ENCODE measurements at places on chromosomes 12 and 14. TPM values are rescaled to one million over a fixed set of nuclear protein-coding genes. Genes with fewer than 3 reads are reported as not detected.

DNA sequence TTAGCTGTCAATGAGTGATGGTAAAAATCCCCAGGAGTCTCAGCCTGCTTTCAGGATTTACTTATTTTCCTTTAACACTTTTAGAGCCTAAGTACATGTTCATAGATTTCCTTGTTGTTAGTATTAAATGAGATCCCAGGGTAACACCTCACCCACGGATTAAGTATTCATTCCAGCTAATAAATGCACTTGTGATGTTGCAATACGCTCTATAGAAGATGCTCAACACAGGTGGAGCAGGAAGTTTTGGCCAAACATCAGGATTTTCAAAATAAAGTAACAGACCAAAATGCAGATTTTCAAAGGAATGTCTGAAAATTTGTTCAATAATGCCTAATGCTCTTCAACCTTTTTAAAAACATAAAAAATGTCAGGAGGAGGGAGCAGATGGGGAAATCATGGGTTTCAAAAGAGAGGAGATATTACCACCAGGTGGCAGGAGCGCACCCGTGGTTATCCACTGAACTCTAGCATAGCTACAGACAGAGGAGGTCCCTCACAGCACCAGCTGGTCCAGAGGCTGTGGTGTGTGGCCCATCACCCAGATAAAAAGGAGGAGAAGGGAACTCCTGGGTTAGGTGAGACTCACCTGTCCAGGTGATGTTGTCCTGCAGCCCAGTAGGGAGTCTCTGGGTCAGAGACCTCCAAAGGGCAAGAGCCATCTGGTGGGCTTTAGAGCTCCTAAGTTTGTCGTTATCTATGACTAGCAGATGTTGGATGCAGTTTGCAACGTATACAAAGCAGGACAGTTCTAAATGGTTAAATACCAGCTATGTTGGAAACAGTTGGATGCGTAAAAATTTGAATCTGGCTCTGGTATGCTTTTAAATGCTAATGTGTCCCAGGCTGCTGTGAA is 1158.4 kb upstream of the TMEM132C start:
- peak; percentile 19 for DNase-seq

- DNase-seq = peak; percentile 31
Observed at GRCh38 chr14:49306152-49306751, 279.9 kb downstream of the RPS29 start.

DNA sequence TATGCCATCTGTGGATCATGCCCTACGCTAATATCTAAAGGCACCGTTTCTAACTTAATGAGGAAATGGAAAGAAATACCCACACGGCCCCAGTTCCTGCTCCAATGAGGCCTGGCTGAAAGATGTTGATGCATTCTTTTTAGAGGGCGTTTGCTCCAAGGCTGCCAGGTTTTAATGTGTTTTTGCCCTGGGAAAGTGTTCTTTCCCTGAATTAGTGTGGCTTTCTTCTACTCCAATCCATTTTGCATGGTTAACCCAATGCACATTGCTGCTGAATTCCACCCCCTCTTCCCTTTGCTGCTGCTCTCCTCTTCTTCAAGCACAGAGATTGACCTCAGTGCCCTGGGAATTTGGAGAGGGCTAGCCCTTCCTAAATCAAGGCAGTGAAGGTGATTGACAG is 1.1 kb downstream of the MYF5 start:
- no peak for DNase-seq

GRCh38 chr12:15688202-15688736 is 100.9 kb downstream of the EPS8 start:
- DNase-seq = no peak

CCDC60 gene
- polyA plus RNA-seq = 0.18 TPM

DNA sequence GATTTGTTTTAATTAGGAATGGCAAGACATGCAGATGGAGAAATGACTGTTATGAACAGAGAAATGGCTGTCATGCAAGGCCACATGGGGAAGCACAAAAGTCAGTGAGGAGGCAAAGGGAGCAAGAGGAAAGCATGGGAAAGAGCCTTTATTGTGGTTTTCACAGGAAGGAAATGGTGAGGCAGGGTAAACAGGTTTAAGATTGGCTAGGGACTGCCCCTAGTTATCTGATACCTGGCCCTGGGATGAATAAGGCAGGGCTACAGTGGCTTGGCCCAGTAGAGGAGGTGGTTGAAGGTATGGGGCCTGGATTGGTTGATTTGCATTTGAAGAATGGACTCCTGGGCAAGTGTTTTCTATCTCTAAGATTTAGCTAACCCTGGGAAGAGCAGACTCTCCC is 168.7 kb upstream of the CNOT2 start:
- no peak for DNase-seq

DNA sequence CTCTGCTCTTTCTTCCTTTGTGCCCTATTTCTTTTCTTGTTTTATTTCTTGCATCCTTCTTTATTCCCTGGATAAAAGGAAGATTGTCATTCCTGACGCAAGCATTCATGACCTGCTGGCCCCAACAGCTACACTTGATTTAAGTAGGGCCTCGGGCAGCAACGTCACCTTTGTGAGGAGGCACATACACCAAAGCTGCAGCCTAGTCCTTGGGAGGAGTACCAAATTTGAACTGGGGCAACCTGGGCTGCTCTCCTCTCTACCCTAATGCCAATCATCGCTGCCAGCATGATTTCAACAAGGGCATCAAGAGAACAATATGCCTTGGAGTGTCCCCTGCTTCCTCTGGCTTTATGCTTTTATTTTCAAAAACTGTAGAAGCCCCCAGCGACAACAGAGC is 76.4 kb downstream of the C12orf50 start:
- peak; percentile 4 for DNase-seq

DNA sequence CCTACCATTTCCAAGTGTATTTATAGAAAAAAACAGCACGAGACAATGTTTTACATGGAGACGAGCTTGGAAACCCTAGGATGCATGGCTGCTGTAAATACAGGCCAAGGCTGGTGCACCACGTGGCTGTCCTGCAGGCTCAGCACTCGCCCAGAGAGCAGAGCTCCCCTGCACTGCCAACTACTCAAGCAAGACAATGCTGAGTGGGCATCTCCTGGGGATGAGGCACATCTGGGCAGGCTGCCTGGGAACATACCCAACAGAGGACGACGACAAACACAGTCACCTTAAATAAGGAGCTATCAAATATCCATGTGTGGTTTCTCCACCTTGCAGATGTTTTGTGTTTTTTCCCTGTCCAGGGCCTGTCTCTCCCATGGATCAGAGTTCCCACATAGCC is 128.3 kb upstream of the PRMT8 start:
- peak; percentile 48 for DNase-seq

DNA sequence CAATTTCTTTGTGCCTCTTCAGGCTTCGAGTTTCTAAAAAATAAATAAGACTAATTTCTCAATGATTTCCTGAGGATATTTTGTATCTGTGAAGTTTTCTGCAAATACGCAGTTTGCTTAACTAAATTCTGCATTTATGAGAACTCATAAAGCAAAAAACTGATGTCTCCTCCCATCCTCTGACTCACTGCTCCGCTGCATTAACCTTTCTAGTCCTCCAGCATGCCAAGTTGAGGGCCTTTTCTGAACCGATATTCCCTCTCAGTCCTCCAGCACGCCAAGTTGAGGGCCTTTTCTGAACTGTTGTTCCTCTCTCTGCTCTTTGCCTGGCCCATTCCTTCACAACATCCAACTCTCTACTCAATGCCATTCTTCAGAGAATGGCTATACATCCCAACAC is 3.2 kb downstream of the IPO8 start:
- DNase-seq = no peak
